Activated CD4-positive, alpha-beta T cell treated with anti-CD3 and anti-CD28 coated beads, Interleukin-2, Interleukin-4, amounts not matched to agents 100 ng/mL and 50 ng/mL, durations not matched to agents 16 hours and 8 hours (primary cell): ENCODE measurements at places on chromosomes 3 and 15.

GRCh38 chr3:159263750-159264553, 462.1 kb downstream of the MFSD1 start:
- DNase-seq = peak; percentile 39

- no peak for DNase-seq
Observed at GRCh38 chr3:20023623-20024405, 11.8 kb upstream of the PP2D1 start.

DNA sequence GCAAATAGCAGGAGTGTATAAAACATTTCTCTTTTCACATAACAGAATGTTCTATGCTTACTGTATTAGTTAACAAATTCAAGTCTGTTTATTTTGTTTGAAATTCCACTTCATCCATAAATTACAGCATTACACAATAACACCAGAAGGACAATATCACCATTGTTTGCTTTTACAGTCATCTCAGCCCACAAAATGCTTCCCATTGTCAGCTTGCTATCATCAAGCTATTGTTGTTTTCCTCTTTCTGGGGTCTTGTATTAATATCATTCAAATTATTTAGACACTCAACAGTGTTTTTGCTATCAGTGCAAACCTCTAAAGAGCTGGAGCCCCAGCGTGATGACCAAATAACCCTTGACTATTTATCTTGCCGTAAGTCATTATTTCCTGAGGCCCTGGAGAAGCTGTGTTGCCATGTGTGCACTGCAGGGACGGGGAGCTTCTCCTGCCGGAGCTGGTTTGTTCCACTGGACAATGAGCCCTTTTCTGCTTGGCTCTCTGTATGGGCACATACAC, 1.1 kb downstream of the SAMMSON start:
- DNase-seq = no peak

GRCh38 chr15:25797936-25798901, 64.9 kb downstream of the ATP10A start:
- no peak for DNase-seq

GRCh38 chr3:30948426-30948825, 54.0 kb upstream of the GADL1 start:
- DNase-seq = no peak

- DNase-seq = no peak
Observed at GRCh38 chr3:52696830-52697631, 8.6 kb downstream of the GLT8D1 start.
